Glomerular endothelial cell (primary cell): ENCODE measurements at places on chromosomes 4 and X.

GRCh38 chrX:31421441-31421840, 349.6 kb upstream of the FTHL17 start:
- DNase-seq = no peak

GRCh38 chrX:63758011-63758410, 27.0 kb downstream of the ARHGEF9 start:
- no peak for DNase-seq

DNA sequence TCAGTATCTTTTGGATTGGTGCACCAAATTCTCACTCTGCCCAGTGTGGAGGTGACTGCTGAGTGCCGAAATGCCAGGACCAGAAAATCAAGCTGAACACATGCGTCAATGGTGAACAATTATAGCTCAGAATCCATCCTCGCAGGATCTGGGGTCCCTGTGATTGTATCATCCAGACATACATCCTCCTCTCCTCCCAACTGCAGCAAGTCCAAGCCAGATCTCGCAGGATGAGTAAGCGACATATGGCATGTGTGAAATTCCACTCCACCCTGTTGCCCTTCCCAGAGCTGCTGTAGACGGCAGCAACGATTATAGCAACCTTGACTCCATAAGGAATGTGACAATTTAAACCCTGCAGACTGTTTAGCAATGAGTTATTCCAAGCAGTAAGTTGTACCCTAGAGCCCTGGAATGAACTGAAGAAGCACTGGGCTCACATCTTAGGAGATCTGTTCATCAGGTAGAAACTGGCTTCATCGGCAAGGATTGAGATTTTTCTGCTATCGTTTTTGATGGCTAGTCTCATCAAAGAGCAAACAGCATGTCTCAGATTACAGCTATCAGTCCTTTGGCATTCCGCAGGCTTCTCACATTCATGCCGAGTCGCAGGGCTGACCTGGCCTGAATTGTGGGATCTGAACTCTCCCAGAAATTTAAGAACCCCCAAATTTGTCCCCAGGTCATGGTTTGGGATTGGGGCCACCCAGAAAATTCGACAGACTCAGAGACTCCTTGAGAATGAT, 35.5 kb upstream of the SORBS2 start:
- DNase-seq = no peak

DNA sequence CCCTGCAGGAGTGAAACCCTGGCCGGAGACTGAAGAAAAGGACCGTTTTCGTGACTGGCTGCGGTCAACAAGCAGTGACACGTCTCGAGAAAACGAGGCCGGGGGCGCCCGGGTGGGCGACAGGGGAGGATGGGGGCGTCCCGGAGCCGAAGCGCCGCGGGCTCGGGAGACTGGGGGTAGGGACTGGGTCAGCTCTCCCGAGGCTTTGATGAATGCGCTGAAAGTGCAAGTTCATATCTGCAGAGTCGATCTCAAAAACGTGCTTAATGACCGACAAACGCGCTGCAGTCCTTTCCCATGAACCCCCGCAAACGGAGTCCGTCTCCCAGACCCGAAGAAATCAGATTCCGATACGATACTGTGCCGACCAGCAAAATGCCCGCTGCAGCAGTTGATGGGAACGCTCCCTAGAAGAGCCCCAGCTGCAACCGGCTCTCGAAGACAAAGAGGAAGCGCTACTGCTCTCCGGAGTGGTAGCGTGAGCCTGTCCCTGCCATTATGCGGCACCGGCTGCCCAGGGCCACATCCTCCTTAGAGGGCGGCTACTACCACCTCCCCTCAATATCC, 806 bp upstream of the CD99L2 start:
- DNase-seq = no peak

GRCh38 chr4:1195891-1196401, 23.6 kb upstream of the SPON2 start:
- DNase-seq = no peak

GRCh38 chrX:17154001-17154400, 207.5 kb downstream of the REPS2 start:
- DNase-seq = no peak

GRCh38 chr4:121885115-121885514, 14.8 kb upstream of the BBS7 start:
- DNase-seq = no peak

- DNase-seq = no peak
These were observed 77.1 kb upstream of the SLC4A4 start for GRCh38 chr4:71261633-71262121.

GRCh38 chrX:70174754-70175153, 2.5 kb upstream of the DGAT2L6 start:
- no peak for DNase-seq

DNA sequence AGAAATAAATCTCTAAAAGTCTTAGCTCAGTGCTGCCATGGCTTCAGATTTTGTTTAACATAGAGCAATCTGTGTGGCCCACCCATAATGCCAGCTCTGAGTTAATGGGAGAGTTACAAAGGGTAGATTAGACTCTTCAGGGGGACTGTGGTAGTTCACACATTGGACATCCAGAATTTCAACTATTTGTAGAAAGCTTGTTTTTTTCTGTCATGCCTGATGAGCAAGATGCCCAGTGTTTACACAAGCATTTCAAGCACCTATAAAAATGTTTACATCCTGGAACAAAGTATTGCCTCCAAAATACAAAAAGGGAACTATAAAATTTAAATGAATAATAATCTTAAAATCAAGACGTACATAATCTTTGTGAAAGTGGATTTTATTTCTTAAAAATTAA, 43.0 kb upstream of the FAM9A start:
- no peak for DNase-seq
